MCF 10A (cell line): ENCODE measurements at places on chromosomes 3 and 15.

DNA sequence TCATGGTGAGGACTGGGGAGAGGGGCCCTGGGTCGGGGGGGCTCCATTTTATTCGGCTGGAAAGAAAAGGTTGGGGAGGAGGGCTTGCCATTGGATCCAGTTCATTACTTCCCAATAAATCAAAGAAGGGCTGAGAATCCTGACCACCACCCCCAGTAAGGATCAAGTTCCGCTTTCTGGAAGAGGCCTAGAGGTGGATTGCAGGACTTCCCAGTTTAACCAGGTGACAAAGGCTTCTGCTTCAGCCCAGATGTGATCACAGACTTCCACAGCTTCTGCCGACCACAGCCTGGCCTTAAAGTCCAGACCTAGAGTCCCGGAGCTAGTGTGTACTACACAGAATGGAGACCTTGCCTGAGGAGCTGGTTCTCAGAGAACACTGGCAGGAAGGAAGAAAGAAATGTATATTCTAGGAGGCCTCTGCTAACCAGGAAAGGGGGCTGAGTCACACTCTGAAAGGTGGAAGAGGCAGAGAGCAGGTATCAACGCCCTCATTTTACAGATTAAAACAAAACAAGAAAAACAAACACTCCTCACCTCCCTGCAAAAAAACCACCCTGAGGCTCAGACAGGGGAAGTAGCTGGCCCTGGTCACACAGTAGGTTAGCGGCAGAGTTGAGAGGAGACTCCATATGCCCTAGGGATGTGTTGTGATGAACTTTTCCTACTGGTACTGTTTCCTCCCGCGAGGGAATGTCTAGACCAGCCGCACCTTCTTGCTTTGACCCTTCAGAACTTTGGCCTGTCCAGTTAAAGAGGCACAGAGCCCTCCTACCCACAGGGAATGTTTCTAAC, 1.1 kb upstream of the CEMIP start:
- peak; percentile 34 for DNase-seq

DNA sequence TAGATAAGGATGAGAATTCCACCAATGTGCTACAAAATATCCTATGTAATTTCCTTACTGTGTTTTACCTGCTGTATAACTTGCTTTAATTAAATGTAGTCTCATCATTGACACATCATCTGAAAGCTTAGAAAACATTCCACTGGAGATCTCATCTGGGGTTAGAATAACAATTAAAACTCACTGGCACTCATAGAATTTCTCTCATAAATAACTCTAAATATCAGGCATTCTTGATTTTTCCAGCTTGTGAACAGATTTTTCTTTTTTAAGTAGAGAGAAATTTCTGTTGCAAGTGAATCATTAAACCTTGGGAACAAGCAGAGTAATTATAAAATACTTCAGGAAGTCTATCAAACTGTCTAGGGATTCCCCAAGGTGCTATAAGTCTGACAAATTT, 843.8 kb downstream of the NAALADL2 start:
- DNase-seq: no peak

- no peak for DNase-seq
Measured at GRCh38 chr15:41844814-41845213, 6.2 kb downstream of the PLA2G4B start.

- no peak for DNase-seq
Measured at GRCh38 chr15:60353245-60353920, 44.4 kb downstream of the ANXA2 start.

DNA sequence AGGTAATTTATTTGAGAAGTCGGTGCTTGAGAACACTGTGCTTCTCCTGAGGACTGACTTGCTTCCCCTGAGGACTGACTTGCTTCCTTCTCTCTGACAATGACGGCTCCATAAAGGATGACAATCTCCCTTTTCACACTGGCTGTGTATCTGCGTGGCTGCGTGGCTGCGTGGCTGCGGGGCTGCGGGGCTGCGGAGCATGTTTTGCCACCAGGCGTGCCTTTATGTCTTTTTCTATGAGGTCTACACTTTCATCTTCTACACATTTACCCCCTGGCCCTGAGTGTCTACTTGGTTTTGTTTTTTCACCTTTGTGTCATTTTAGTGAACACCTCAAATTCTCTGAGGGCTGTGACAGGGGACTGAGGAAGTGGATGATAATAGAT, 89.9 kb downstream of the XXYLT1 start:
- no peak for DNase-seq

- peak; percentile 81 for DNase-seq
Measured at GRCh38 chr3:49924683-49925082, 4.9 kb downstream of the MON1A start.

DNA sequence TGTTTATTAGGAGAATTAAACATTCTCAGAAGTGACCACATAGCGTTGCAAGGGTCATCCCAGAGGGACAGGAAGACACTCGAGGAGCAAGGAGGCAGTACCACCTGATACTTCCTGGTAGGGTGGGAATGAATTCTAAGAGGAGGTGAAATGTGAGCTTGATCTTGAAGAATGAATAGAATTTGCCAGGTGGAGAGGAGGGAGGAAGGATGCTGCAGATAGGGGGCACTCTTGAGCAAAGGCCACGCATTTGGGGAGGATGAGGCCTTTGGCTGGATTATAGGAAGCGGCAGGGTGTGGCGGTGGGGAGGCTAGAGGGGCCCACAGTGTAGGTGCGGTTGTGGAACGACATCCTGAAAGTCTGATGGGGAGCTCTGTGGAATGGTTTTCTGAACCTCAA, 33.5 kb downstream of the CHCHD6 start:
- no peak for DNase-seq

DNA sequence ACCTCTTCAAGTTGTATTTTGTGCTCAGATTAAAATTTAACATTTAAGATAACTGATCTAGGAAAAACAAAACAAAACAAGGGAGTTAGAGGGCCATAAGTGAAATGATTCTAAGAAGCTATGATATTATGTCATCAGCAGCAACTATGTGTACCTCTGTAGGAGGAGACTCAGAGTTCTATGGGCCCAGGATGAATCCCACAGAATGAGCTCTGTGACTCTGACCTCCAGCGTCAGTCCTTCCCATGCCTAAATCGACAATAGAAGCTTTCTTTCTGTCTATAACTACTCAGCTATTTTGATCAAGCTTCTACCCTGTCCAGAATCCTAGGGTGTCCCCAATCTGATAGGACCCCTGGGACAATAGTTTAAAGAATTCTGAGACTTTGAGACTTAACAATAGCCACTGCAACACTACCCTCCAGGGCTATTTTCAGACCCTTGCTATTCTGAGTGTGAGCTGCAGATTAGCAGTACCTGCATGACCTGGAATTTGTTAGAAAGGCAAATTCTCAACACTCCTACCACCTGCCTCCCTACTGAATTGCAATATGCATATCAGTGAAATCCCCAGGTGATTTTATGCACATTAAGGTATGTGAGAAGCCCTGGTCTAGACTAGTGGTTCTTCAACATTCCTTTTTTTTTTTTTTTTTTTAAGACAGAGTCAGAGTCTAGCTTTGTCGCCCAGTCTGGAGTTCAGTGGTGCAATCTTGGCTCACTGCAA, 66.7 kb downstream of the ARHGAP31 start:
- no peak for DNase-seq

- no peak for DNase-seq
Measured at GRCh38 chr3:99850608-99851007, 32.9 kb downstream of the CMSS1 start.

GRCh38 chr3:32309654-32310242, 71.3 kb downstream of the CMTM8 start:
- no peak for DNase-seq

DNA sequence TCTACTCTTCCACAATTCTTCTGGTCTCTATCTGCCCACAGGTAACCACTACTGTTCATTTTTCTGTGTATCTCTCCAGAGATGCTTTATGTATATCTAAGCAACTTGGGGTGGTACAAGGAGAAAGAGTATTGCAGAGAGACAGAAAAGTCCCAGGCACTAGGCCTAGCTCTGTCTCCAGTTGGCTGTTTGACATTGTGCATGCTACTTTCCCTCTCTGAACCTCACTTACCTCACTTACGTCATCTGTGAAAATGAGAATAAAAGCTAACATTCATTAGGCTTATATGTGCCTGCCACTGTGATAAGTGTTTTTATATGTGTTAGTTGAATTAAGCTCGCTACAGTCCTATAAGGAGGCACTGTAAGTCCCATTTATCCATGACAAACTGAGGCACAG, 76.7 kb upstream of the RNU6-1 start:
- DNase-seq: no peak

DNA sequence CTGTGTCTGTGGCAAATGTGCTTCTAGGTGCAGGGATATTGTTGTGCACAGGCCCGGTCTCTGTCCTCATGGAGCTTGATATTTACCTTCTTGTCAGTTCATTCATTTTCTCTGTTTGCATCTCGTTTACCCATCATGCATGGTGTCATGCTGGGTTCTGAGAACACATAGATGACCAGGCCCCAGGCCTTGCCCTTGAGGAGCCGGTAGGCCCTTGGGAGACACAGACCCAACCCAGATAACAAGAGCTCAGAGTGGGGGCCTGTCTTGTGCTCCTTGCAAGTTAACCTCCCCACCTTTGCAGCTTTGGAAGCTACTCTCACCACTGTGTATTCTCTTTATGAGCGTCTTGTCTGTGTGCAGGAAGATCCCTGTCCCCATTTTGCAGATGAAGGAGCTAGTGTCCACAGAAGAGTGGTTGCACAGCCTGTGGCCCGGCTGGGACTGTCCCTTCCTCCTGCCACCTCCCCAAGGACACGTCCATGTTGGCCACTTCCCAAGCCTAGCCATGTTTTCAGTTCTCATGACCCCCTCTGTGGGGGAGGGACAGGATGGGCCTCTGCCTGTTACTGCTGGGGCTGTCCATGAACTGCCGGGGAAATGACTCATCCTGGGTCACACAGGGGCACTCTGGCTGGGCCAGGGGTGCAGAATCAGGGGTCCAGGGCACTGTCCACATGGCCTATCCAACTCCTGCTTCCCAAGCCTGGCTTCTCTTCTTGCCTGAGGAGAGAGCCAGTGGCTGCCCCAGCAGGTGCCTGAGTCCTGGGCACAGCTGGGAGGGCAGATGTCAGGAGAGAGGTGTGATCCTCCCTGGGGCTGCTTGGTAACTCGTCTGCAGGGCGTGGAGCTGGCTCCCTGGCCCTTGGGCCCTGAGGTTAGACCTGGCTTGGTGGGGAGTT, 3.4 kb downstream of the SNX33 start:
- peak; percentile 46 for DNase-seq

GRCh38 chr3:21310891-21311290, 440.1 kb downstream of the ZNF385D start:
- no peak for DNase-seq

DNA sequence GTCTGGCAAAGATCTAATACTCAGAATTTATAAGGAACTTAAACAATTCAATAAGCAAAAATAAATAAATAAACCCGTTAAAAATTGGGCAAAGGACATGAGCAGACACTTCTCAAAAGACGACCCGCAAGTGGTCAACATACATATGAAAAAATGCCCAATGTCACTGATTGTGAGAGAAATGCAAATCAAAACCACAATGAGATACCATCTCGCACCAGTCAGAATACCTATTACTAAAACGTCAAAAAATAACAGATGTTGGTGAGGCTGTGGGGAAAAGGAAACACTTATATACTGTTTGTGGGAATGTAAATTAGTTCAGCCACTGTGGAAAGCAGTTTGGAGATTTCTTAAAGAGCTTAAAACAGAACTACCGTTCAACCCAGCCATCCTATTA, 188.0 kb upstream of the MRPL3 start:
- DNase-seq: no peak

- no peak for DNase-seq
Measured at GRCh38 chr15:48806151-48806550, 4.7 kb downstream of the CEP152 start.

GRCh38 chr3:194732617-194733016, 46.9 kb downstream of the FAM43A start:
- DNase-seq: no peak

- no peak for DNase-seq
Measured at GRCh38 chr15:68218847-68219798, 10.4 kb downstream of the CLN6 start.

GRCh38 chr3:64088408-64089205, 65.3 kb upstream of the PSMD6 start:
- no peak for DNase-seq

DNA sequence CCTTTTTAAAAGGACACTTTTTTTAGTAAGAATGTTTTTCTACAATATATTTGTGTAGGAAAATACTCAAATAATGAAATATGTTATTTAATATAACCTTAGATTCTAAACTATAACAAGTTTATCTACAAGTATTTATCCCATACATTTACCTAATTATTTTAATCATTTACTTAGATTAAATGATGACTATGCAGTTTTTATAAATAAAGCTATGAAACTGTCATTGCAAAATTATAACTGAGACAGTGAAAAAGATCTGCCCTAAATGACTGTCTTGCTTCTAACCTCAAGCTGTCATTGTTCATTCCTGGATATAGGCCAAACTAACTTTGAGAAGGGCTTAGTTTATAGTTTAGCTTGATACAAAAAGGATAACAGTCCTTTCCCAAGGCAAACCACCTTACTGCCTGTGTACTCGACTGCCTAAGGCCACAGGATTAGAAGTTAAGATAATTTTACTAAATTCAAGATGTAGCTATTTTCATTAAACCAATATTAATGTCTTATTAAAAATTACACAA, 84.1 kb downstream of the GLDN start:
- DNase-seq: peak; percentile 44

- peak; percentile 68 for DNase-seq
Measured at GRCh38 chr3:177306252-177306651, 109.0 kb upstream of the TBL1XR1 start.

- peak; percentile 47 for DNase-seq
Measured at GRCh38 chr3:125317761-125318160, 57.4 kb downstream of the ZNF148 start.

DNA sequence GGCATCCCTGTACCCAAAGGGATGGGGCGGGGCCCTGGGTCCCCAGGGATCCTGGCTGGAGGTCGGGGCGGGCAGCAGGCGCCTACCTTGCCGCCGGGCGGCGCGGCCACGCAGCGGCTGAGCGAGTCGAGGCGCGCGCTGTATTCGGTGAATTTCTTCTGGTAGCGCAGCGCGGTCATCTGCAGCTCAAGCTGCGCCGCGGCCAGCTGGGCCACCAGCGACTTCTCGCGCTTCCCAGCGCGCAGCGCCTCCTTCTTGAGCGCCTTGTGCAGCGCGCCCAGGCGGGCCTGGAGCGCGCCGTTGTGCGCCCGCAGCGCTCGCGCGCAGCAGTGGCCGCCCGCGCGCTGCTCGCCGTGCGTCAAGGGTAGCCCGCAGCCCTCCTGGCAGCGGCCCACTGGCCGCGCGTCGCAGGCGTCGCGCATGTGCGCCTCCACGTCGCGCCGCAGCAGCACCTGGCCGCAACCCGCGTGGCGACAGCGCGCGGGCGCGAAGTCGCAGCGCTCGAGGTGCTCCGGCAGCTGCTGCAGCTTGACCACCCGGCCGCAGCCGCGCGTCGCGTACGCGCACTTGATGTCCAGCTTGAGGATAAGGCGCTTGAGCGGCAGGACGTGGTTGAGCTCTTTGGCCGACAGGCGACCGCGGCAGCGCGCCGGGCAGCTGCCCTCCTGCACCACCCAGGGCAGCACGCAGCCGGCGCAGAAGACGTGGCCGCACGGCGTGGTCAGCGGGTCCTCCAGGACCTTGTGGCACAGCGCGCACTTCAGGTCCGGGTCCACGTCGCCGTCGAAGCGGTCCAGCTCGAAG, 522 bp downstream of the PDZRN3 start:
- no peak for DNase-seq
